ENCODE measurements at places on chromosomes 13 and 19.
A peak's percentile ranks its signal among the peaks of the same experiment; 100 is the strongest.

DNA sequence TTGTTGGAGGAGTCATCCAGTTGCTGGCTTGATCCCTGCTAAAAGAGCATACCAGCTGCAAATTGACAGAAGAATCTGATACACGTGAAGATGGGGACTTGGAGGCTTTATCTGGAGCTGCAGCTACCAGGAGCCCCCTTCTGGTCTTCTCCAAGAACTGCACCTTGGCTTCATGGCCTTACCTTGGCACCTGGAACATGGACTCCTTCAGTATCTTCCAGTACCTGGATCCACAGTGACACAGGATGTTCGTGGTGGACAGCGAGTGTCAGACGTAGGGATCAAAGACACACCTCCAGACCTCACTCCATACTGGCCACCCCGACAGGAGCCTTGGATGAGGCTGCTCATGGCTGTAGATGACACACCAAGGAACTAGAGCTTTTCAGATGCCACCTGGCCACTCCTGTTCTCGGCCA lies 9.9 kb upstream of the ACSBG2 start:
- peak; percentile 54 for DNase-seq

DNA sequence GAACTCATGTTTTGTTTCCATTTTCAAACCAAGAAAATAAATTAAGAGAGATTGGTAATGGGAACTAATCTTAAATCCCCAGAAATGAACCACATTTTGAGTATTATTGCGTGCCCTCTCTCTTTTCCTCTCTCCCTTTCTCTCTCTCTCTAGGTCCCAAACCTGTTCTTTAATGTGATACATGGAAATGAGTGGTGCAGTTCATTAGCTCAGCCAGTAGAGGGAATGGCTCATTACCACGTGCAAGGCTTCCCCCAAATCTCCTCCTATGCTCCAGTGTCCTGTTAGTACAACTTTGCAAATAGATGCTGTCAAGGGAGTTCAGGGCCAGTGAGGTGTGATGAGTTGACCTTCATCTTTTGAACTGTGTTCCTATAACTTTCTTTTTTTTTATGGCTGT lies 178.4 kb downstream of the FGF9 start:
- DNase-seq = peak; percentile 18

DNA sequence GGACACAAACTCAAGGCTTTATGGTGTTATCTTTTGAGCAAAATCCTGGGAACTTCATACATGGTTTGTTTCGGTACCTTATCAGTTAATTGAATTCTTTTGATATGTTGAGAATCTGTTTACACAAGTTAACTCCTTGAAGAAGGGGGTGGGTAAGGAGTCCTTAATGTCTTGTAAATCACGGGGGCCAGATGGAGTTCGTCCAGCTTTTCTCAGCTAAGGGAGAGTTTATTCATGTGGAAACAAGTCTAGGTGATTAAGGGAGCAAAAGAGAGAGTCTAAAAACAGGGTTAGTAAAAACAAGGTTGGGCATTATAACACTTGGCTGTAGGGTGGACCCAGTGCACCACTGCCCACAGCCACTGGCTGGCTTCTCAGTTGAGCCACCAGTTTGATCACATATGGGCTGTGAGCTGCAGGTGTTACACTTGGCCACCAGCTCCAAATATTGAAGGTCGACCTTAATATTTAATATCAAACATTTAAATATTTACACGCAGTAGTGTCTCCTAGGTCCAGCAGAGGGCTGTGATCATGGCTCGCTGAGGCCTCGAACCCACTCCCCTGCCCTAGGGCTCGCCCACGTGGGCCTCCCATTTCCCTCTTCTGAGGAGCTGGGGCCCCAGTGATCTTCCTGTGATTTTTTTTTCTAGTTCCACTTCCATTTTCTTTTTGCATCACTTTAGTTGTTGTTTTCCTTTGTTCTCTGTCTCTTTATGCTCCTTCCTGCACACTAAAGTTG lies 21.0 kb upstream of the ZNF43 start:
- DNase-seq = no peak

- no peak for DNase-seq
Observed at GRCh38 chr13:53501387-53501786, 472.8 kb downstream of the OLFM4 start.

DNA sequence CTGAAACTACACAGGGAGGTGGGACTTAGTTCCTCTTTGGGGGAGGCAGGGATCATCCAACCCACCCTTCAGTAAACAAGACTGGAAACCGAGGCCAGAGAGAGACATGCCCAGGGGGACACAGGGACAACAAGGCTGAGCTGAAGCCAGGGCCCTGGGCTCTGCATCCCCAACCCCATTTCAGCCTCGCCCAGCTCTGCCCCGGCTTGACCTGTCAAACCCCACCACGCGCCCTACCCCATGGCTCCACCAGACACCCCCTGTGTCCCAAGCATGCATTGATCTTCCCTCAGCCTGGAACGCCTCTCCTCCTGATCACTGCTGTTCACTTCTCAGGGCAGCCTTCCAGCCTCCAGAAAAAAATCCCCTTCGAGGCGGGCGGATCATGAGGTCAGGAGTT lies 2.0 kb upstream of the APC2 start:
- DNase-seq = no peak

- no peak for DNase-seq
Observed at GRCh38 chr19:4518345-4519171, at the start of gene PLIN4. Gene PLIN4, minus strand, starts transcription at chr19:4518486. Its CDS starts 214 bp downstream, at chr19:4518272.

GRCh38 chr19:7618348-7618747 lies 11.0 kb downstream of the XAB2 start:
- no peak for DNase-seq

DNA sequence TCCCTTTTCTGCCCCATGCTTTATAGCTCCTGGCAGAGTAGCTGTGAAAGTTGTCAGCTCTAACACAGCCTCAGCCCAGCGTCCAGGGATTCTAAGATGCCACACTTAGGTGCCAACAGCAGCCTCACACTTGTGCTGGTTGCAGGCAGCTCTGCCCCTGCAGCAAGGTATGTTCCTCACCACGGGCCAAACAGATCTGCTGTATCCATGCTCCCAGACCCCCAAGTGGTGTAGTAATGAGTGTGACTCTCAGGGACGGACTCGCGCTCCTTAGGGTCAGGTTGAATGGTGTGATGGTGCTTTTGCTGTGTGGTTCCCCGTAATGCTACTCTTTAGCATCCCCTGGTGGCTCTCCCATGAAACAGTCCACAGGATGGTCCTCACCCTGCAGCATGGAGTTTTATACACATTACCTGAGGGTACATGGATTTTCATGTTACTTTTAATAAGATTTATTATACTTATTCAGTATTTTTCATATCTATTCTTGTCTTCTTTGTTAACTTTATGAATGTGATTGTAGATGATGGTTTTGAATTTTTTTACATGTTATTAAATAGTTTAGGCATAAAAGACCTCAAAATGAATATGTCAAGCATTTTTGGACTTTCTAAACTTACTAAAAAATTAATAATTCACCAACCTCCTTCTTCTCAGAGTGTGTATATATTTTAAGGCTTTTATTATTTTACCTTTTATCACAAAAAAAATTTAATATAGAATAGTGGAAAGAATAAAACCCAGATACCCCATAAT lies 232.5 kb downstream of the SLC7A1 start:
- peak; percentile 43 for DNase-seq

DNA sequence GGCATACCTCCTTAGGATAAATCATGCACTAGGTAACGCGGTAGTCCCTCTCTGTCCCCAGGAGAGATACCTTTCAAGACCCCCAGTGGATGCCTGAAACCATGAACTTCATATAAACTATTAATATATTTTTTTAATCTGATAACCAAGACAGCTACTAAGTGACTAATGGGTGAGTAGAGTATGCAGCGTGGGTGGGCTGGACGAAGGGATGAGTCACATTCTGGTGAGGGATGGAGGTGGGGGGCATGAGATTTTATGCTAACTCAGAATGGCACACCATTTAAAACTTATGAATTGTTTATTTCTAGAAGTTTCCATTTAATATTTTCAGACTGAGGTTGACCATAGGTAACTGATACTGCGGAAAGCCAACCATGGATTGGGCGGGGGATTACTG lies 46.2 kb downstream of the CDK8 start:
- DNase-seq = no peak

DNA sequence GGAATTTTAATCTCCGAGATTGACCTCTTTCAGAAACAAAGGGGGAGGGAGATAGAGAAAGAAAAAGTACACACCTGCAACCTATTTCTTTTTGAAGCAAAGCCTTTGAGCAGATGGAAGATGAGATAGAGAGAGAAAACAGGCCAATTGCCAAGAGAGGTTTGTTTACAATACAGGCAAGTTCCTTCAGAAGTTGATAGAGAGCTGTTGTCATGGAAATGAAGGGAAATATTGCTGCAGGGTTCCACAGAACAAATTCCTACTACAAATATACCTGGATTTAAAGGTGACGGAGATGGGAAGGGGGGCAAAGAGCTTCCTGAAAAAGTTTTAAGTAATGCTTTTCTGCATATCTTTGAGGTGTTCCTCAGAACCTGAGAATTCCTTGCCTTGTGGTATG lies 388.4 kb downstream of the NDFIP2 start:
- no peak for DNase-seq

GRCh38 chr13:90683711-90684131 lies 663.8 kb upstream of the MIR17HG start:
- no peak for DNase-seq

DNA sequence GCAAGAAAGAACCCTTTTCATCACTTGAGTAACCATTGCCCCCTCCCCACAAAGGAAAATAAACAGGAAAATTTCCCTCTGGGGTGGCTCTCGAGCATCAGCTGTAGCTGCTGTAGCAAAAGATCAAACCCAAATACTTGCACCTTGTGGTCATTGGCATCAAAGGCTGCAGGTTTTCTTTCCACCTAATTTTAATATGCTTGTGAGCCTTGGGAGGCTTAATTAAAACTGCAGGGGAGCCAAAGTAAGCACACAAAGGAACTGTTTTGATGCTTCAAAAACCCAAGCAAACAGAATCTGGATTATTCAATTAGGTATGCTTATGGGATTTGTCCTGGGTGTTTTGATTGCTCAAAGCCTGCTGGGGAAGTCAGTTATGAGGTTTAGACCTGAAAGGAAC lies 119.5 kb downstream of the SHISA2 start:
- no peak for DNase-seq

DNA sequence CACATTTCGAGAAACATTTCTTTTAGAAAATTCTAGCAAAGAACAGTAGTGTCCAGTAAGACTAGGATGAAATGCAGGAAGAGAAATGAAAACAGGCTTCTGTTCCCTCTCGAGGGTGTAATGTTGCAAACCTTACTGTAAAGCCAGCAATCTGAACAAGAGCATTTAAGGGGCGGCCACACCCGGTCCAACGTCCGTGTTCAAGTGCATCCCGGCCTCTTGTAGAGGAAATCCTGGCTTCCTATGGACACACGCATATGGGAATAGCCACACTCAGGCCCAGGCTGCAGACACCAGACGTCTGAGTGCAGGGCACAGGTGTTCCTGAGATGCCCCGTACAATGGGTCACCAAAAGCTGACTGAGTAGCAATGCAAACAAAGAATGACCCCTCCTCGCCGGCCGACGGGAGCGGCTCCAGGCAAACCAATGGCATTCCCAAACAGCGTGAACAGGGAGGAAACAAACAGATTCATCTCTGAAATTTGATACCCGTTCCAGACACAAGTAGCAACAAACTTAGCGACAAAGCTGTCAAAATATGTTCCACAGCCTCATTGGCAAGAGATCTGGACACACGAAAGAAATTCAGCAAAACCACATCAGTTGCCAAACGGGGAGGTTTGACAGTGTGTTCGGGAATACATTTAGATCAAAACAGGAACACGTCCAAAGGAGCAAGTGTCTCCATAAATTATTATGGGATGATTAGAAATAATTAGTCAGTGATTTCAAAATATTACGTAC lies 278.6 kb upstream of the TSHZ3 start:
- DNase-seq = no peak

DNA sequence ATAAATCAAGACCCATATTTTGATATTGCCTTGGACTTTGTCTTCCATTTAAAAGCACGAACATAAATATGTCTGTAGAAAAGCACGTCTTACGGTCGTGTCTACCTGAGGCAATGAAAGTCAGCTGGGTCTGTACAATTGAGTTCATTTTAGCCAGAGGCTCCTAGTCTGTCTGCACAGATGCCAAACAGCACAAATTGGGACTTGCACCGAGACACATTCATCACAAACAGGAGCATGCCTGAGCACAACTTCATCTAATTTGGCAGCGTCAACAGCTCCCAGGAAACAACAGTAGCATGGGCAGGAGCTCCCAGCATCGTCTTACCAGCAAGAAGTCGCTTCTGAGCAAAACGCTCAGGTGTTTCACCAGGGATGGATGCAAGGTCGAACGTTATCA lies 687.0 kb downstream of the EFNB2 start:
- no peak for DNase-seq

DNA sequence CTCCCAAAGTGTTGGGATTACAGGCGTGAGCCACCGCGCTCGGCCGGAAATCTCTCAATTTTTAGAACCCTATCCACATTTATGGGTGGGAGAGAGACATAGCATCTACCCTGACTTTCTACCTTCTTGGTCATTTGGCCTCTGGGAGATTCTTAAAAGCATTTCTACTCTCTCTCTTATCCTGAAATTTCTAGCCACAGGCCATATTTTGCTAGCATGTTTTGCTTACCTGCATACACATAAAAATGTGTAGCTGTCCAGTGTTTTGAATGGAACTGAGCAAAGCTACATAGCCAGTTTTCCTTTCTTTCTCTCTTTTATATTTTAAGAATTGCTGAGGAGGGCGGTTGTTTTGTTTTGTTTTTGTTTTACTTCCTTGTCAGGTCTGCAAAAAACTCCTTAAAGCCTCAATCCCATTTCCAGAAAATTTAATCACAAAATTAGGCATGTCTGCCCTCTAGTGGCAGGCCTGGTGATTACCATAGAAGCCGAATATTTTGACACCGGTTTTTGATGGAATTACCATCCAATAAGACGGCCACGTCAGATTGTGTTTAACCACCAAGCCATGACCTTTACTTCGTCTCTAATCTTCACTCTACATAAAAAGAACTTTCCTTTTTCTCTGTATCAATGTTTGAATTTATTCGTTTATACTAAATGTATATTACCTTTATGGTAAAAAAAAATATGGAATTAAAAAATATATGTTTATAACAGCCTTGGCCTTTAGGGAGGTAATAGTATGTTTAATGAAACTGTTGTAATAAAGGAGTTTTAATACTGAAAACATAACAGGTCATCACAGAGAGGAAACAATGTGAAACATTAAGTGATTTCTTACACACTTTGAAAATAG lies 34.4 kb upstream of the OXGR1 start:
- peak; percentile 16 for DNase-seq

Data from hematopoietic multipotent progenitor cell (in vitro differentiated cells).